Activated naive CD4-positive, alpha-beta T cell treated with anti-CD3 and anti-CD28 coated beads, Interleukin-2, amount 50 U/mL, for 72 hours (primary cell): ENCODE measurements at places on chromosomes 2 and 18.

- no peak for DNase-seq
Observed at GRCh38 chr18:43265465-43265864, 11.8 kb downstream of the SYT4 start.

GRCh38 chr2:106144621-106145331, 49.3 kb downstream of the UXS1 start:
- no peak for DNase-seq

- DNase-seq = peak; percentile 11
Observed at GRCh38 chr18:47251289-47252120, at the start of gene SKOR2. Gene SKOR2, minus strand, starts transcription at chr18:47251660. Its CDS starts 2,477 bp downstream, at chr18:47249183.

- no peak for DNase-seq
Observed at GRCh38 chr2:15311201-15311907, 249.8 kb downstream of the NBAS start.

GRCh38 chr2:131966256-131966655, 195.5 kb downstream of the ANKRD30BL start:
- DNase-seq = no peak

DNA sequence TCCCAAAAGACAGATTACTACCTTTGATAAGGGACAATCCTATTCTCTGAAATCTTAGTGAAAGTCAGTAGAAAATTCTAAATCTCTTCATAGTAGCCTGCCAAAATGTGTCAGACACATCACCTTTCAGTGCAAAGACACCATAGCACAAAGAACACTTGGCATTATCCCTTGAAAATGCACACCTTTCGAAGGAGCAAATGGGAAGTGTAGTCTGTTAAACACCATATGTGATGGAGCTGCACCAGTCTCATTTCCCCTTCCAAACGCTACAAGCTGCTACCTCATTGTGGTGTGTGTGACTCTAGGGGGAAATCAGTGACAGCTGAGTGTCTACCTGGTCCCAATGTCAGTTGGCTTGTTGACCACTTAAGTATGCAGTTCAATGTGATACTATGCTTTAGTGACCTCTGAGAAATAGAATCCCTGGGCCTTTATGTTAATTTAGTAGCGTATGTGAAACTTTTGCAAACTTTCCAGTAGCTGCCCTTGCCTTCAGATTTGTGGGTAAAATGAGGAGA, 551.7 kb downstream of the ARHGAP15 start:
- DNase-seq = no peak

- no peak for DNase-seq
Observed at GRCh38 chr18:67092141-67092540, 424.4 kb downstream of the DSEL start.

DNA sequence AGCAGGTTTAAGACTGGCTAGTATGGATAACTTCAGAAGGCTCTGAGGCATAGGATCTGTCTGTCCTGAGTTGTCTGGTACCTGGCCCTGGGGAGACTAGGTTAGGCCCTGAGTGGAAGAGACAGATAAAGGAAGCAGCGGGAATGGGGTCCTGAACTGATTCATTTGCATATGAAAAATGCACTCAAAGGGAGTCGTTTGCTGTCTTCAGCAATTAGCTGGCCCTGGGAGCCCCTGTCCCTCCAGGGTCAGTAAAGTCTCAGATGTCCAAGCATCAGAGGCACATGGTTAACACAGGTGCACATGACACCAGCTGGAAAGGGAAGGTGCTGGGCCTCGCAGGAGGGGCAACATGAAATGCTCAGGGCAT, 172.4 kb downstream of the ACOXL start:
- no peak for DNase-seq

DNA sequence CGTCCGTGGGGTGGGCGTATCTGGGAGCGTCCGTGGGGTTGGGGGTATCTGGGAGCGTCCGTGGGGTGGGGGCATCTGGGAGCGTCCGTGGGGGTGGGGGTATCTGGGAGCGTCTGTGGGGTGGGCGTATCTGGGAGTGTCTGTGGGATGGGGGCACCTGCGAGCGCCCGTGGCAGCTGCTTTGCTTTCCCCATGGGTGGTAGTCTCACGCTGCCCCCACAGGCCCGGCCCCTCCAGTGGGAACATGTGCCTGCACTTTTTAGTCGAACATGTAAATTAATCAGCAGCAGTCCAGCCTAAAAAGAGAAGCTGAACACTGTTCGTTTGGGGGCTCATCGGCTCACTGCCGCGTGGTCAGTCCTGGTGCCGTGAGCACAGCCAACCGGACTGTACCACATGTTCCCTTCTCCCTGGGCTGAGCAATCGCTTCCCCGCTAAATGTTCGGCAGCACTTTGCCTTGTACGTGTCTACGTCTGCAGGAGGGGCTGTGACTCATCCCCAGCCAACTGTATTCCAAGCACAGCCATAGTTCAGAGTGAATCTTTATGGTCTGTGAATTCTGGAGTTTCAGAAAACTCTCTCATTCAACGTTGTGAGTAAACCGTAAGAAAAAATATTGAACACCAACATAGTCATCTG, 271.5 kb downstream of the AGAP1 start:
- DNase-seq = no peak

DNA sequence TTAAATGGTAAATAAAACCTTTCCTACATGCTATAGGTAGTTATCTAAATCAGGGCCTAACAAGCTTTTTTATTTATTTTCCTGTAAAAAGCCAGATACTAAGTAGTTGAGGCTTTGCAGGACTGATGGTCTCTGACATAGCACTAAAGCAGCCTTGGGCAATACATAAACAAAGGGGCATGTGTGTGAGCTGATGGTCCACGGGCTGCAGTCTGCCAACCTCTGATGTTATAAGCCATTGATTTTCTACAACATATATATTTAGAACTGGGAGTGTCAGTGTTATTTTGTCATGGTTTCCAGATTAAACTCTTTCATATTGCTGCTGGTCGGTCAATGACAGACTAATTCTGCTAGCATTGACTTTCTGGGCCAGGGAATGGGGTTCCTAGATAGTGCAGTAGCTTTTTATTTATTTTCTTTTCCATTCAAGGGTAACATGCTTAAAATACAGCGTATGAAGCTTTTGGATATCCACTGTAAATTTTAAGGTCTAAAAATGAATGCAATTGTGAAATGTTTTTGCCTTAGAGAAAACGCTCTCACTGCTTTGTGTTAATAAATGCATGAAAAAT, 134.0 kb downstream of the NEDD4L start:
- no peak for DNase-seq

DNA sequence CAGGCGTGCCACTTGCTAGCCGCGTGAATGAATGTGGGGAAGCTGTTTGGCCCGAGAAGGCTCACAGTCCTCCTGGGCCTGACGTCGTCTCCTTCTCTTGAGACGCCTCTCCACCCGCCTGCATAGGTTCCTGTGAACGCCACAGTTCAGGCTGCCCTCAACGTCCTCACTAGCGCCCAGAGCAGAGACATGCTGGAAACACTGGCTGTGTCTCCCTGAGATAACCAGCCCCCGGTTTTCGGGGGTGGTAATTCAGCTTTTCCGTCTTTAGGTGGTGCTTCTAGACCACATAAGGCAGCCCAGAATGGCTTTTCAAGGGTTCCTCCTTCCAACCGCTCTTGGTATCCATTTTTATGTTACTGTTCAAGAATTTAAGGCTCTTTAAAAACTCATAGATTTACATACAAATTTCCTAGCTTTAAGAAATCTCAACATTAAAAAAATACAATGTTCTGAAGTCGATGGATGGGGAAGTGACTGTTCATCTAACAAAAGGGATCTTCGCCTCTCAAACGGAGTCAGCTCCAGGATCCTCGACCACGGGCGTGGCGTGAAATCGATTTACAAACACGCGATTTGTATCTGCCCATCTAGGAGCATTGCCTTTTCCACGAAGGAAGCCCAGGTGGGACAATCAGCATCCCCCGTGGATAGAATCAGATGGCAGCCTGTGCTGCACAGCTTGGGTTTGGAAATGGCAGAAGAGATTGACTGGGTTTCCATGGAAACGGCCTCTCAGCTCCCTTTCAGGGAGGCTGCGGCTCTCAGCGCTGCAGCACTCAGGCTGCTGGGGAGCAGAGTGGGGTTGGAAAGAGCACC, 110.6 kb upstream of the PXDN start:
- DNase-seq = no peak

GRCh38 chr2:209431701-209432100, 7.9 kb downstream of the MAP2 start:
- DNase-seq = no peak

GRCh38 chr2:67076239-67076624, 320.9 kb upstream of the ETAA1 start:
- no peak for DNase-seq

DNA sequence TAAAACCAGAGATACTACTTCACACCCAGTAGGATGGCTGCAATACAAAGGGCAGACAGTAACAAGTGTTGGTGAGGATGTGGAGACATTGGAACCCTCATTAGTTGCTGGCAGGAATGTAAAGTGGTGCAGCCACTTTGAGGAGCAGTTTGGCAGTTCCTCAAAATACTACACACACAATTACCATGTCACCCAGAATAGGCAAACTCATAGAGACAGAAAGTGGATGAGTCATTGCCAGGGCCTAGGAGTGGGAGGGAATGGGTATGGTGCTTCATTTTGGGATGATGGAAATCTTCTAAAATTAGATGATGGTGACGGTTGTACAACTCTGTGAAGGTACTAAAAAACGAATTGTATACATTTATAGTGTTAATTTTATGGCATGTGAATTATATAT, 54.8 kb downstream of the ATP9B start:
- no peak for DNase-seq

DNA sequence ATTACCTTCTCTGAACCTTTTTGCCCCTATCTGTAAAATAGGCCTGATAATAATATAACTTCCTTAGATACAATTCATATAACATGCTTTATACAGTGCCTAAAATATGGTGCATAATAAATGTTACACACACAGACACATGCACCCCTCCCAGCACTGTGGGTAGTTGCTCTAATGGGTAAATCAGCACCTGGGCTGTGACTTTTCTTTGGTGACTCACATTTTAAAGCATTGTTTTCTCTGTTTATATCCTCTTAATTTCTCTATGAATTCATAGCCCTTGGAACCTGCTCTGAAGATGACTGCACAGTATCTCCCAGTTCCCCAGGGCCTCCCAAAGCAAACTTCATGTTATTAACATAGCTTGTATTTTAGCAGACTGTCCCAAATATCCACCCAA, 248.2 kb upstream of the TNP1 start:
- DNase-seq = no peak

GRCh38 chr2:14776216-14776615, 143.7 kb downstream of the LRATD1 start:
- DNase-seq = no peak

DNA sequence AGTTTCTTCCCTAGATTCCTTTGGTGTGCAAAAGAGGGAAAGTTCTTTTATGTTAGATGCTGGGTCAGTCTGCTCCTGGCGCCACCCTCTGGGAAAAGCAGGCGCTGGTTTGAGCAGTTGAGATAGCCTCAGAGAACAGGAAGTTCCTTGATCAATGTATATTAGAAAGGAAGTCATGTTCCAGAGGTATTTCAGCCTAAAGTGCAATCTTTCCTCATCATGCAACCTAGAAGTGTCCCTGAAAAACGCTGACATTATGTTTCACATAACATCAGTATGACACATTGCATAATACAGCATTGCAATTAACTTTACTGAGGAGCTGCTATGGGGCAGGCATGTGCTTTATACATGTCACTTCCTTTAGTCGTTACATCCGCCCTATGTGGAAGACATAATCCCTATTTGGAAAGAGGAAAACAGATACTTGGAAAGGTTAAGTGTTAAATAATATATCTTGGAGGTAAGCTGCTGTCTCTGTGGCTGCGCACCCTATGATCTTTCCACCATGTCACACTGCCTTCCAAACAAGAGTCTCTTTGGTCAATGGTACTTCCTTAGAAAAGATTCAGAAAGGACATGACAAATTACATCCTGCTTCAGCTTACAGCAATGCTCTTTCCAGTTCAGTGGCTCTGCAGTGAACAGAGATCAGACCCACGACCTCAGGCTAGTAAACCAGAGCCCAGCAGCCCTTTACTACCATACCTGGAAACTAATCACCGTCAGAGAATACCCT, 369.7 kb downstream of the RAD51AP2 start:
- DNase-seq = no peak

- DNase-seq = no peak
Observed at GRCh38 chr2:24568551-24568950, 77.5 kb downstream of the NCOA1 start.

DNA sequence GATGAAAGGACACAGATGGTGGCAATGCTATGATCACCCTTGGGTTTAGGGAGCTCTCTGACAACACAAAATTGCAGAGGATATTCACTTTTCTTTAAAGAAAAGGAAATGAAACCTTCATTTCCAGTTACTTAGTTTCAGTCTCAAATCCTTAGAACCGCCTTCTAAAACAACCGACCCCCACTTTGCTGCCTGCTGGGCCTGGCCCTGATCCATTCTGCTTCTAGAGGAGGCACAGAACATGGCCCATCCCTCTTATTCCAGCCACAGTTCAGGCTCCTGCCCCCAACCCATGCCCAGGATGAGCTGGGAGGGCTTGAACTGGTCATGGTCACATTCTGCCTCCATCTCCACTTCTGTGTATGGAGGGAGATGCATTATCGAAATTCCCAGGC, 311.6 kb downstream of the EN1 start:
- no peak for DNase-seq

DNA sequence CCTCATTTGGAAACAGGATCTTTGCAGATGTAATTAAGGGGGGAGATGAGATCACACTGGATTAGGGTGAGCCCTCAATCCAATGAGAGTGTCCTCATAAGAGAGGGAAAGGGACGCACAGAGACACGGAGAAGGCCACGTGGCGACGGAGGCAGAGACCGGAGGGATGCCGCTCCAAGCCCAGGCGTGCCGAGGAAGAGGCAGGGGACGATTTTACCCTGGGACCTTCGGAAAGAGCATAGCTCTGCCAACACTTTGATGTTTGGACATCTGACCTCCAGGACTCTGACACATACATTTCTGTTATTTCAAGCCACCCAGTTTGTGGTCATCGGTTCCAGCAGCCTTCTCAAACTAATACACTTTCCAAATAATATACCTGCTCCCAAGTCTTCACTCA, 84.4 kb upstream of the ZCCHC2 start:
- DNase-seq = no peak

DNA sequence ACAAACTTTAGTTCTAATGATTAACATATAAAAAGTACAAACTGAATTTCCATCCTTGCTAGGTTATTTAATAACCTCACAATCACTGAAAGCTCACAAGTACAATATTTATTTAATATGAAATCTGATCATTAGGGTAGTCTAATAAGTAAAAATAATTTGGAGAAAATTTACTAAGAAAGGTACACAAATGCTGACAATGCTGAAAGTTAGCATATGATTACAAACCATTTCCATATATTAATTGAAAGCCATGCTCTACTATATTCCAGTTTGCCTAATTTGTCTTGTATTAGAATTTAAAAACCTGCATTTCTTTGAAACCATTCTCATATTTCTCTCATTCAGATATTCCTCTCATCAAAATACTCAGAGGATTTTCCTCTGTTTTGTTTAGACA, 8.2 kb upstream of the PEX13 start:
- DNase-seq = no peak

GRCh38 chr2:224894356-224894755, 147.9 kb downstream of the DOCK10 start:
- DNase-seq = no peak
